Keratinocyte (primary cell): ENCODE measurements at places on chromosomes 13 and 19.

GRCh38 chr13:51223560-51224270, 1.5 kb downstream of the FAM124A start:
- no peak for DNase-seq

- no peak for DNase-seq
Observed at GRCh38 chr13:30443957-30444404, 21.7 kb downstream of the UBE2L5 start.

- DNase-seq = no peak
Observed at GRCh38 chr13:51683597-51683996, 99.3 kb downstream of the WDFY2 start.

DNA sequence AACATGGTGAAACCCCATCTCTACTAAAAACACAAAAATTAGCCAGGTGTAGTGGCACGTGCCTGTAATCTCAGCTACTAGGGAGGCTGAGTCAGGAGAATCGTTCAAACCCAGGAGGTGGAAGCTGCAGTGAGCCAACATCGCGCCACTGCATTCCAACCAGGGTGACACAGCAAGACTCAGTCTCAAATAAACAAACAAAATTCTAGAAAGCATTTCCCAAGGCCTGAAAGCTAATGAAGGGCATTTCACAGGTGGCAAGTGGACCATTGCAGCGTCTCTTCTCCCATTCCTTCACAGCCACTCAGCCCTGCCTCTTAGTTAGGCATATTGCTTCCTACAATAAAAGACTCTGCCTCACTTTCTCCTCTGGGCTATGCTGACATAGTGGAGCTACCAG, 13.5 kb upstream of the RXFP2 start:
- no peak for DNase-seq

DNA sequence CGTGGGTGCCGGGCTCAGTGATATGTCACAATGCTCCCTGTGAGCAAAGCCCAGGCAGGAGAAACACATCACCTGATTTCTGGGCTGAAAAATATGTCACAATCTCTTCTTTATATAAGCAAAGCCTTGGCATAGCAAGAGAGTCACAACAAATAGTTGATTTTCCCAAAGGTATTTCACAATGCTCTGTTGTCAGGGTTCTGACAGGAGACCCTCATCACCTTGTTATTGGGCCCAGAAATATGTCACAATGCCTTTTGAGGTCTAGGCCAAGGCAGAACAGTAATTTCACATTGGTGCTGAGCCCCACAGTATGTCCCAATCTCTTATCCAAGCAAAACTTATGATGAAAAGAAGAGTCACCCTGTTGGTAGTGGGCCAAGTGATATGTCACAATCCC, 125.7 kb downstream of the ZNF675 start:
- no peak for DNase-seq

DNA sequence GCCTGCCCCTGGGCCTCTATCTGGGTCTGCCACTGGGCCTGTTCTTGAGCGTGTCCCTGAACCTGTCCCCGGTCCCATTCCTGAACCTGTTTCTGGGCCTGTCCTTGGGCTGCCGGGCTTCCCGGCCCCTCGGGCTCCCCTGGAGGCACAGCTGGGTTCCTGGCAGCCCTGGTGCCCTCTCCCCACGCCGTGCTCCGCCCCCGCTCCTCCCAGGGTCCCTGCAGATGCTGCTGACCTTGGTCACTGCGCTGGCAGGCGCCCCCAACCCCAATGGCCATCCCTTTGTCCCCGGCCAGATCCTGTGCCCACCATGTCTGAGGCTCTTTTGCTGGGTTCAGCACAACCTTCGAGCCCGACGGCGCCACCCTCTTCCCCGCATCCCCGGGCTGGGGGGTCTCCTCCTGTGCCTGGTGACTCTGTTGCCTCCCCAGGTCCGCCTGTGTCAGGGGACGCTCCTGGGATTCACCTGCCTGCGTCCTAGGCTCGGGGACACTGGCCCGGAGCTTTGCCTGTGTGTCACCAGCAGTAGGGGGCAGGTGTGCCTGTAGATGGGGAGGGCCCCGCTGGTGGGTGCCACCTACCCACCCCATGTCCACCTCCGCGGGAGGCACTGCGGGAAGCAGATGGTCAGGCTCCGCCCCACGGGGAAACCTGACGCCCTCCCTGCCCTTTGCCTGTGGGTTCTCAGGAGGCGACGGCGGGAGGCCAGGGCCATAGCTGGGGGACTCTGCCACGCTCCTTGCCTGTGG, 41.0 kb upstream of the GRTP1 start:
- no peak for DNase-seq

GRCh38 chr13:41059456-41060081, 1.7 kb upstream of the WBP4 start:
- no peak for DNase-seq

DNA sequence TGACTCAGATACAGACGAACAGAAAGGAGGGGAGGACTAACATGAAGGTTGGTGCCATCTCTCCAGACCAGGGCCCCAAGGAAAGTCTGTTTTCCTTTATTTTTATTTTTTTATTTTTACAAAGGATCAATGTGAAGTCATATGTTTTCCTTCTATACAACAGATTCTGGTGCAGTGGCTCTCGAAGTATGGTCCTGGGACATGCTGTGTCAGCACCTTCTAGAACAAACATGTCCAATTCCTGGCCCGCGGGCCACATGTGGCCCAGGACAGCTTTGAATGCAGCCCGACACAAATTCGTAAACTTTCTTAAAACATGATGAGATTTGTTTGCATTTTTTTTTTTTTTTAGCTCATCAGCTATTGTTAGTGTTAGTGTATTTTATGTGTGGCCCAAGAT, 174.7 kb downstream of the FLT1 start:
- no peak for DNase-seq

GRCh38 chr13:29935309-29935981, 85.0 kb upstream of the UBL3 start:
- DNase-seq = no peak

GRCh38 chr13:28710161-28710560, 8.6 kb downstream of the SLC46A3 start:
- DNase-seq = no peak

DNA sequence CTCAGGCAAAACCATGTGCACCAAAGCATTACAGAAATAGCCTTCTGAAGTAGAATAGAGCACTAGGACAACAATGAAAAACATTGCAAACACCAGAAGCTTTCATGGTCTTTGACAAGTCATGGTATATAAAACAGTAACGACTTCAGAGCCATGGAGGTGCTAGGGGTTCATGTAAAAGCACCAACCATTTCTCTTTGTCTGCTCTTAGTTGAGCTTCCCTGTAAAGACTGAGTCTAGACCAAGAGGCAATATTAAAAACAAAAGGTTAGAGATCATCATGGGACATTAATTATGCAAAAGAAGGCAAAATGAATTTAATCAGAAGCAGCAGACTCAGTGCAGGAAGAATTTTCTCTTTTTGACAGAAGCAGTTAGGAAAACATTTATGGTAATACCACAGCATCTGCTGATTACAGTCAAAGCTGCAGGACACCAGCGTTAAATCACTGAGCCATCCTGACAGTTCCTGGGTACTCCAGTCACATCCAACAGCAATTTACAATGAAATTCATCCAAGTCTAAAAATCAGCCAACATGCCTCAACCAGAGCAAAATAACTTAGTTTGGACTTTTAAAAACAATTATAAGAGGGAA, 476.8 kb downstream of the DIAPH3 start:
- DNase-seq = no peak

DNA sequence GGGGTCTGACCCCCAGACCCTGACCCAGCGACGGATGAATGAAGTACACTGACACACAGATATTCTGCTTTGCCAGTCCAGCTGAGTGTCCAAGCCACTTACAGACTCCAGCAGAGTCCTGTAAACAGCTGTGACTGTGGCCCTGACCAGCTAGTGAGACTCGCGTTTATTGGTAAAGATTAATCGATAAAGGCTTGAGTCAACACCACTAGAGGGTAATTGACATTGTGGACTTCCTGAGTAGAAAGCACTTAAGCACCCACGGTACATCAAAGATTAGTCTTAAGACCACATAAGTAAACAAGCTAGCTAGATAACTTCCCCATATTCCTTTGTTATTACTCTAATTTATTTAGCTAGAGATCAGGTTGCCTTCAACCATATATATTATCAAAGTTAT, 146.0 kb downstream of the OXGR1 start:
- DNase-seq = no peak

DNA sequence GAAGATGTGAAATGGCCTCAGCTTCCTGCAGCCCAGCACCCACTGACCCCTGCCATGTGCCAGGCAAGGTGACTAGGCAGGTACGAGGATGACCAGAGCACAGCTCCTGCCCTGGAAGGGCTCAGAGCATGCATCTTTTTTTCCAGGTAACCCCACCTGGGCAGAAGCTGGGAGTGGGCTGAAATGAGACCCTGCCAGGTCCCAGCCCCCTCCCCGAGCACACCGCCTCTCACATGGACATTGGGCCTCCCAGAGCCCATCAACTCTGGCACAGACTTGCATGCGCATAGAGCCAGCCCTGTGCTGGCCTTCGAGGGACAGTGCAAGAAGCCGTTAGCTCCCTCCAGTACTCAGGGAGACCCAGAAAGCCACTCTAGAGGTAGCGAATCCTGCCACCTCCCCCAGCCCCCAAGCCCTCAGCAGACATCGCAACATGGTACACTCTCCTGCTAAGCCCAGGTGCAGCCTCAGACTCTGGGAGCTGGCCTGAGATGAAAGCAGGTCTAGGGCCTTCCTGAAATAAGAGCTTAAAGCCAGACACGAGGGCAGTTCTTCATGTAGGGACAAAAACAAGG, 8.9 kb upstream of the VSTM2B start:
- DNase-seq = no peak

DNA sequence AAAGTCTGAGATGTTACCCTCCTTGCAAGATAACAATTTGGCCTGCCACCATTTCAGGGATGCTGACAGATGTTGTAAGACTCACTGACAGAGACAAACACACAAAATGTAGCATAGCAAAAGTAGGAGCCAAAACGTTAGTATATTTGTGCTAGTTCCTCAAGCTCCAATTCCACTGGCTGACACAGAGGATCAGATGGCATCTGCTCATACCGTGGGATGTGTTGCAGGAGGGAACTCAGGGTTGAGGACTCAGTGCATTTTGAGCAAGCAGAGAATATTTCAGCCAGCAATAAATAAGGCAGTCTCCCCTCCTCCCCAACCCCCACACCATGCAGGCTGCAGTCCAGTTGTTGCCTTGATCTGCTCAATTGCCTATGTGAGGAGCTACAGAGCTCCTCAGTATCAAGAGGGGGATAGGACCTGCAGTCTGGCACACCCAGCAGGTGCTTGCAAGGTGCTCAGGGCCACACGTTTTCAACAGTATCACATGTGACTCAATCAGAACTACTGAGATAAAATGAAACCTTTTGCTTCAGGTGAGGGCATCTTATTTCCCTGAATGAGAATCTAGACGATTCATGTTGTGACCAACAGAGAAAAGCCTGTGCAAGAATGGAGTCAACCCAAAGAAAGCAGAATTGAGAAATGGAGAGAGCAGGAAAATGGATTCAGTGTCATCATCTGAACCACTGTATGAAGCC, 23.6 kb upstream of the LRCH1 start:
- no peak for DNase-seq

DNA sequence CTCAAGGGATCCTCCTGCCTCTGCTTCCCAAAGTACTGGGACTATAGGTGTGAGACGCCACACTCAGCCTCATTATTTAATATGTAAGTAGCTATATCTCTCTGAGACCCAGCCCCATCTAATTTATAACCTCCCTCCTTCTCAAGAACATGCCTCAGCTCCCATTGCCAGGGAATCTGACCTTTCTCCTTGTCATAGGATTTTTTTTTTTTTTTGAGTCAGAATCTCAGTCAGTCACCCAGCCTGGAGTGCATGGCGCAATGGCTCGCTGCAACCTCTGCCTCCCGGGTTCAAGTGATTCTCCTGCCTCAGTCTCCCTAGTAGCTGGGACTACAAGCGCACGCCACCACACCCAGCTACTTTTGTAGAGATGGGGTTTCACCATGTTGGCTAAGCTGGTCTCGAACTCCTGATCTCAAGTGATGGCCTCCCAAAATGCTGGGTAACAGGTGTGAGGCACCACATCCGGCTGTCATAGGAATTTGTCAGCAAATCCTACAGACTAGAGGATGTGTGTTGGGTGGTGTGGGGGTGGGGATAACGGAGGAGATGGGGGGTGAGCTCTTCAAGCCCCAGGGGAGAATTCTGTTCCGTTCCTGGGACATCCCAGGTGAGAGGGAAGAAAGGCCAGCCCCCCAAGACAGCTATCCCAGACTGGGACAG, 5.1 kb upstream of the EPS8L1 start:
- DNase-seq = no peak

- no peak for DNase-seq
Observed at GRCh38 chr19:37466277-37466797, 907 bp downstream of the ZNF569 start.

DNA sequence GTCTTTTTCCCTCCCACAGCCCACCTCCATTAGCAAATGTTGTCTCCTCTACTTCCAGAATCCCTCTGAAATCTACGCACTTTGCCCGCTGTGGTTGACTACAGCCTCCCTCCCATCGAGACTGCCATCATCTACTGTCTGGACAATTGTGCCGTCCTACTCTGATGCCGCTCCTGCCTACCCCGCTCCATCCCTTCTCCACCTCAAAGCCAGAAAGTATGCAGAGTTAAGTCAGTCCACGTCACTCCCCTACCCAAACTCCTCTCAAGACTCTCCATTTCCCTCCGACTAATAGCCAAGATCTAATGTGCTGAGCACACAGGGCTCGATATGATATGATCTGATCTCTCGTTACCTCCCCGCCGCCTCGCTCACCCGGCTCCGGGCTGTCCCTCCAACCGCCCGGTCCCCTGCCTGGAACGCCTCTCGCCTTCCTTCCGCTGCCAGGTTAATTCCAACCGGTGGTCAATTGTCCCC, 556 bp downstream of the CACTIN start:
- no peak for DNase-seq

DNA sequence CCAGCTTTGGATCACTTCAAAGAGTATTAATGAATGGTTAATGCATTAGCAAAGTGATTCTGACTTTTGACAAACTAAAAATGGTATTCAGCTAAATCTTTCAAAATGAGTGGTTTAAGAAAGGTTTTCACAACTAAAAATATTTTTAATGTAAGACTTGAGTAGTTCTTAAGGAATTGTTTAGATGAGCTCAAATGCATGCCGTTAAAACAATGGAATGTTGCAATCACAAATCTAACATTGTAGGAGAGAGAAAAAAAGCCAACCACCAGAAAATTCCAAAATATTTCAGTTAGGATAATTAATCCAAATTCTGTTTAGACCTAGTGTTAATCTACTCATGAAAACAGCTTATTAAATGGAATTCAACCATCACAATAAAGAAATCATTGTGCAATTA, 1044.8 kb upstream of the SLC10A2 start:
- no peak for DNase-seq

- no peak for DNase-seq
Observed at GRCh38 chr13:107866032-107866940, 349.1 kb downstream of the LIG4 start.

GRCh38 chr19:52600639-52601024, 30.5 kb downstream of the ZNF701 start:
- DNase-seq = no peak

- no peak for DNase-seq
Observed at GRCh38 chr19:16599655-16600346, 27.6 kb upstream of the SLC35E1 start.

DNA sequence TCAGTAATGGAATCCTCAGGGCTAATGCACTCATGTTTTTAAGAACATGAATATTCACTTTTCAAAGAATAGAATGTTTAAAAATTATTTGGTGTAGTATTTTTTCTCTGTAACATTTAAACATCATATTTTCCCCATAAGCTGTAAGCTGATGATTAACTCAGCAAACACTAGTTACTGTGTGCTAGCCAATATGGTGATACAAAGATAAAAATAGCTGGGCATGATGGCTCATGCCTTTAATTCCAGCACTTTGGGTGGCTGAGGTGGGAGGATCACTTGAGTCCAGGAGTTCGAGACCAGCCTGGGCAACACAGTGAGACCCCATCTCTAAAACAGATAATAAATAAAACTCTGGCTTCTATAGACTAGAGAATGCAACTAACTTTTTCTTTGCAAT, 13.2 kb downstream of the RNF17 start:
- DNase-seq = no peak
